ENCODE measurements at places on chromosomes 1 and 21.

- DNase-seq: no peak
Observed at GRCh38 chr1:172269644-172270043, 150.8 kb upstream of the C1orf105 start.

GRCh38 chr21:38986406-38986805, 180.7 kb downstream of the ETS2 start:
- no peak for DNase-seq

DNA sequence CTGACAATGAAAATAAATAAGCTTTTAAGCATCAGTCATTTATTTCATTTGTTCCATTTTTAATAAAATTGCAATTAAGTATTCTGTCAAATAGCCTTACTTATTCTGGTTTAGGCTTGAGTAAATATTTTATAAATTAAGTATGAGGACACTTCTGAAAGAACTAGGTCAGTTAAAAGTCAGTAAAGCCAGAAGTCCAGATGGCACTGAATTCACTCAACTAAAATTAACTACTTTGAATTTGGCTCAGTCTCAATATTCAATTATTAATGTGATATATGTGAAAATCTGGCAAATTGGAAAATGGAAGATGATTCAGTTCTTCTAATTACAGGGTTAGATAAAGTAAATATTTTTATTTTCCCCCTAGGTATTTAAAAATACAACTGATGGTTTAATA, 174.2 kb downstream of the BRINP3 start:
- no peak for DNase-seq

- DNase-seq: no peak
Observed at GRCh38 chr1:42479621-42480020, 16.5 kb downstream of the CCDC30 start.

GRCh38 chr1:163337631-163338030, 15.9 kb downstream of the NUF2 start:
- DNase-seq: no peak

DNA sequence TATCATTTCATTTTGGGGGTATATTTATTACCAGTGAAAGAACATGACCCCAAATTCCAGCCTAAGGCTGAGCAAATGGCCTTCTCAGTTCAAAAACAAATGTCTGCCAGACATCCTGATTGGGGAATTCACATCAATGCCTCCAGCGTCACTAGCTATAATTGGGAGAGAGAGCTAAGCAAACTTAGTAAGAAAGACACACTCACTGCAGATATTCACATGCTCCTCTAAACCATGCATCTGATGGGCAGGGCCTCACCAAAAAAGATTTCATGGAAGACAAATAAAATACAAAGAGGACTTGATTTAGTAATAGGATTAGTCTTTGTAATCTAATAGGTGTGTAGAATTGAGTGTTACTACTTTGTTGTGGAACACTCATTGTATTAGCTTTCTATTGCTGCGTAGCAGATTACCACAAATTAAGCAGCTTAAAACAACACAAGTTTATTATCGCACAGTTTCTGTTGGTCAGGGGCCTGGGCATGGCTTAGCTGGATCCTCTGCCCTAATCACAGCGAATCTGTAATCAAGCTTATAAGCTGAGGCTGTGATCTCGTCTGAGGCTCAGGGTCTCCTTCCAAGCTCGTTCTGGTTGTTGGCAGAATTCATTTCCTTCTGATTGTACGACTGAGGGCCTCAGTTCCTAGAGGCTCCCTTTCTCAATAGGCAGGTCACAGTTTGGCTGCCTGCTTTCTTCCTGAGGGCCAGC, 243.0 kb downstream of the PBX1 start:
- no peak for DNase-seq

DNA sequence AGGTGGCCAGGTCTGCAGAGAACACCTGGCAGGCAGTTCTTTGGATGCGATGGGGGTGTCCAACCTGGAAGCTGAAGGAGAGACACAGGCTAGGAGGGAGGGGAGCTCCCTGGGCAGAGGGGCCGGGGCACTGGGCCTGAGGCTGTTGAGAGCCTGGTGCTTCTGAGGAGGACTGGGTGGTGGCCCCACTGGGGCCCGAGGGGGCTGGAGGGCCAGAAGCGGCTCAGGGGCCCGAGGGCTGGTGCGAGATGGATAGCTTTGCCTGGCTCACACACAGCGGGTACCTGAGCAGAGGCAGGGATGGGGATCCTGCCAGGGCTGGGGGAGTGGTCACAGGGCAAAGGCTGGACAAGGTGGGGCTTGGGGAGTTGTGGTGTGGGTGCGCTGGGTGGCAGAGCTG, 37.2 kb downstream of the PRDM16 start:
- no peak for DNase-seq

GRCh38 chr1:30383221-30383711, 340.1 kb downstream of the MATN1 start:
- no peak for DNase-seq

DNA sequence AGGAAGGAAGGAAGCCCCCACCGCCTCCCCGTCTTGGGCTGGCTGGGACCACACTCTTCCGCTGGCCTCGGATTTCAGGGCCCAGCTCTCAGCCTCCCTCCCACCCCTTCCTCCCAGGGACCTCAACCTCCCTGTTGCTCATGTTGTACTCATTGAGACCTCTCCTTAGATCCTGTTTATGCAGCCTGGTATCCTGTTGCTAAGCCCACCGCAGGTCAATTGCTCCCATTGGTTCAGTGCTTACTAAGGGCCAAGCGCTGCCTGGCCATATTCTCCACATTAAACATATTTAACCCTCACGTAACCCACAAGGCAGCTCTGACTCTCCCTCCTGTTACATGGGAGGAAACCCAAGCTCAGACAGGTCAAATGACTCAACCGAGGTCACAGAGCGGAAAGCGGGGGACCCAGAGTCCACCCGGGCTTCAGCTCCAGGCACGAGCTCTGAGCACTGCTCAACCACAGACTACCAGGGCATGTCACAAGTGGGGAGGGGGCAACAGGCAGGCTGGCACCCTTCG, 23.2 kb upstream of the H6PD start:
- DNase-seq: no peak

DNA sequence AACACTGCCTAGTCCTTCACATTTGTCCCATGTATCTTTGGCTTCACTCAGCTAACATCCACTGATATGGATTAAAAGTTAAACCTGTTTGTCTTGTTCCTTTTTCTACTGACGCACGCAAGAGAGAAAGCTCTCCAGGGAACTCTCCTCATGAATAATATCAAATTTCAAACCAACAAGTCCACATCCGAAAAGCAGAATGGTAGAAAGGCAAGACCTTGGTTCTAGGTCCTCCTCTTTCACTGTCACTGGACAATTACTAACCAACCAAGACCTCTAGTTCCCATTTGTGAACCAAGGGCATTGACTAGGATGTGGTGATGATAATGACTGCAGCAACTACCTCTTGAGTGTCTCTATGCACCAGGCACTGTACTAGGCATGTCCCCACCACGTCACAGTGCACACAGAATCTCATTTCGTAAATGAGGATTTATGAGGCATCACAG, 8.4 kb downstream of the PLPP3 start:
- DNase-seq: no peak

- DNase-seq: peak; percentile 24
Observed at GRCh38 chr1:227869851-227870305, 54.4 kb downstream of the PRSS38 start.

- DNase-seq: no peak
Observed at GRCh38 chr1:234579967-234580366, 30.0 kb downstream of the IRF2BP2 start.

DNA sequence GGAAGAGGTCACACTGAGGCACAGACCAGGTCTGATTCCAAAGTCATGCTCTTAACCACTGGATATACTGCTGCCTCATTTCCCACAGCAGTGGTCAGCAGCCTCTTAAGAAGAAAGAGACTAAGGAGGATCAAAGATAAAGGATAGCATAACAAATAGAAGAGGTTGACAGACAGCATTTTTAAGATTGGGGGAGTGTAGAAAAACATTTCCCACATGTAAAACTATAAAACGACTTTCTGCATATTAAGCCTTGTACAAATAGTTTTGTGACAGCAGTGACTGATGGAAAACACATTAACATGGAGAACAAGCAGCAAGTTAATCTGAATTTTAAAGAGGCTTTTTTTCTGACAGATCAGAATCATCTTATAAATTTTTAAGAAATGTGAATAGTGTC, 92.0 kb downstream of the SELENOF start:
- no peak for DNase-seq

DNA sequence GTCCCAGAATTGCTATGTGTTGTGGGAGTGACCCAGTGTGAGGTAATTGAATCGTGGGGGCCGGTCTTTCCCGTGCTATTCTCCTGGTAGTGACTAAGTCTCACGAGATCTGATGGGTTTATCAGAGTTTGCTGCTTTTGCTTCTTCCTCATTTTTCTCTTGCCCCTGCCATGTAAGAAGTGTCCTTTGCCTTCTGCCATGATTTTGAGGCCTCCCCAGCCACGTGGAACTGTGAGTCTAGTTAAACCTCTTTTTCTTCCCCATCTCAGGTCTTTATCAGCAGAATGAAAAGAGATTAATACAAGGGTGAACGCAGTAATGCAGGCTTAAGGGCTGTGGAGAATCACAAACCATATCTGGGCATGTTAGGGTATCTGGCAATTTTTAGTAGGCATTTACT, 624.0 kb downstream of the USP25 start:
- no peak for DNase-seq

DNA sequence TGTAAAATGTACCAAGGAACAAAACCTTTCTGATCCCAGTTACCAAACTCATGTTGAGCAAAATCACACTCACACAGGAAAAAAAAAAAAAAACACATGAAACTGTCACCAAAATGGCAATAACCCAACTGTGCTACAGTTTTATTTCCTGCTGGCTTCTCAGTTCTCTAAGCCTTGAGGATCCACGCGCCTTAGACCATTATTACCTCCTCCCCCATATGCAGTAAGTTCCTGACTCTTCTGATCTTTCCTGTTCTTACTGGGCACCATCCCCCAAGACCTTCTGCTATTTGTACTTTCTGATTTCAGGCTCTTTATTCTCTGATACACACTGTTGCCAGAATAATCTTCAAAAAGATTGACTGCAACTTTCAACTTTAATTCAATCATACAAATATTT, 79.6 kb downstream of the SLC45A1 start:
- peak; percentile 44 for DNase-seq

- DNase-seq: no peak
Observed at GRCh38 chr21:43305336-43305665, 121.6 kb downstream of the SIK1 start.

GRCh38 chr1:27968692-27969091, 8.9 kb downstream of the XKR8 start:
- DNase-seq: peak; percentile 94

DNA sequence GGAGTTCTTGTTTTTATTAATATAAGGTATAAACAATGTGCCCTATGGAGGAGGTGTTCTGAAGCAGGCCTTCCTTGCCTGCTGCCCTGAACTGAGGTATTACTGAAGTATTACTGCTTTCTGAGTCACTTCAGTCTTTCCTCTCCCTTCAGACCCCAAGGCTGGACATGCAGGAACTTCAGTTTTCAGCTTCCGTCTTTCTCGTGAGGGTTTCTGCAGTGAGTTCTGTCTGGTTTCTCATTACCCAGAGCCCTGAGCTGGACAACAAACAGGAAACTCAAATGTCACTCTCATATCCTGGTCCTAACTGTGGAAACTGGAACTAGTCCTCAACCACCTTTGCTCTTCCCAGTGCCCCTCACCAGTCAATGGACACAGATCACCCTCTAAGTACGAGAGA, 46.8 kb downstream of the ELAVL4 start:
- DNase-seq: no peak

- DNase-seq: no peak
Observed at GRCh38 chr1:232393444-232394146, 236.3 kb downstream of the SIPA1L2 start.

DNA sequence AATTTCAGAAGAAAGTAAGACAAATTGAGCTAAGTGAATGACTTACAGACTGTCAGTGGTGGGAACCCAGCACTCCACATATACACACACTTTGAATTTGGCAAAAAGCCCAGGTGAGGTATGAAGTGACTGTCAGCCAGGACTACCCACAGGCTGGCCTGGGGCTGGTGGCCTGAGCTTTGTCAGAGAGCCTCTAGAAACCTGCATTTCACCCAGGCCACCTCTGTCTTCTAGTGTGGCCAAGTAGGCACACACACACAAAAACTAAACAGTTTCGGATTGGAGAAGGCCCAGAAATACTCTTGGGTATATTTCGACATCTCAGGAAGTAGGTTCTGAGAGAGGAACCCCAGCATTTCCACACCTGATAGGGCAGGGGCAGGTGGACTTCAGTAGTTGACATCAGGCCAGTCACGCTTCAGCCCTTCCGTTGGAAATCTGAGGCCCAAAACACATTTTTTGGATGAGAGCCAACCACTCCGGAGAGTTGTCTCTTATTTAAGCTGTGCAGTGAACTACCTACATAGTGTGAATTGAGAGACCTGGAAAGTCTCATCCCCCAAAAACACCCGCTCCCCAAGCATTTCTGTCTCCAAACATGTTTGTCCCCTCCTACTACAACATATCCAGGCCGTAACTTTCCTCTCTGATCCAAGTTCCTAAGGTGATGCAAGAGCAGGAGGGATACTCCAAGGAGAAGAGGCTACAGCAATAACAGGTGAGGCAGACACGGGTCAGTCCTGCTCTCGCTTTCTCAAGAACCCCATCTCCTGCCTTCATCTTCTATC, 167.2 kb upstream of the PROX1 start:
- DNase-seq: no peak

DNA sequence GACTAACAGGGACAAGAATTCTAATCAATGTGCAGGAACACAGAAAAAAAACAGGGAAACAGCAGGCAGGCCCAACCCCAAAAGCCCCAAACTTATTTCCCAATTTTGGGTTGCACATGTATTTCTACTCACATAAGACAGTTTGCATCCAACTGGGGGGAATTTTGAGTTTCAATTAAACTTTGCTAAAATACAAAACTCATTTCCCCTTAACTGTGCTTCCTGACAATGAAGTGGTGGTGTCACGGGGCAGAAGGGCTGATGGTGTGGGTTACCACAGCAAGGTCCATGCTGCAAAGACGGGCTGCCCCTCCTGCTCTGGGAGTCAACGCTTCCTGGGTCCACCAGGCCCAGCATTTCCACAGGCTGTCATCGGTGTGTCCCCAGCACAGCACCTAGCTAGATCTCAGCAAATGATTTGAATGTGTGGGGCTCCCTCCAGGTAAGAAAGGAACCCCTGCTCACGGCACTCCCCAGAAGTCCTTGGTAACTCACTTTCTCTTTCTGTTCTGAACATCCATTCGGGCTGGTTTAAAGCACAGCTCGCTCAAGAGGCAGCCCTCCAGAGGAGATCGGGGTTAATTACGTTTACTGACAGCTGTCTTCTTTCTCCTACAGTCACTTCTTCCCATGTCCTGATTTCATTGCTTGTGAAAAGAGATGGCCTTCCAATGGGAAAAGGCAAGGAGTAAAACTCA, 27.4 kb downstream of the HIVEP3 start:
- no peak for DNase-seq

- DNase-seq: no peak
Observed at GRCh38 chr1:213429642-213430041, 378.6 kb downstream of the RPS6KC1 start.

Data from GM04503 (cell line).